ENCODE measurements at places on chromosomes 7 and 10.

- no peak for DNase-seq
Measured at GRCh38 chr10:48463318-48464003, 141.4 kb downstream of the ARHGAP22 start.

DNA sequence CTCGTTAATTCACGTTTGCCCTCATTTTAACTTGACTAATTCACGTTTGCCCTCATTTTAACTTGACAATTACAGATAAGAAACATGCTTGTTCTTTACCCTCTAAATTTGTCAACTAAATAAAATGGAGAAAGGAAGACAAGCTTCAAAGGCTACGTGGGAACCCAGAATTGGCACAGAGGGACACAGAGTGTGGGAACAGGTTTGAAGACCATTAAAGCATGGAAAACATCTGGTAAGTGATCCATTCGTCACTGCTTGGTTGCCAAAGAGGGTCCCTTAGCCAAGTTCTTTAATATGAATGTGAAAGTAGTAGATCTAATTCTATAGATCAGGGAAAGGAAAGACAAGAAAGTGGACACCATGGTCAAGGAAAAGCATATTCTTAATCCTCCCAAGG, 57.2 kb downstream of the ITIH5 start:
- DNase-seq: no peak

GRCh38 chr7:4015996-4016395, 666.1 kb upstream of the FOXK1 start:
- DNase-seq: no peak

- no peak for DNase-seq
Measured at GRCh38 chr10:56624082-56624481, 263.0 kb upstream of the ZWINT start.

- DNase-seq: no peak
Measured at GRCh38 chr10:72736176-72736827, 44.4 kb downstream of the MCU start.

DNA sequence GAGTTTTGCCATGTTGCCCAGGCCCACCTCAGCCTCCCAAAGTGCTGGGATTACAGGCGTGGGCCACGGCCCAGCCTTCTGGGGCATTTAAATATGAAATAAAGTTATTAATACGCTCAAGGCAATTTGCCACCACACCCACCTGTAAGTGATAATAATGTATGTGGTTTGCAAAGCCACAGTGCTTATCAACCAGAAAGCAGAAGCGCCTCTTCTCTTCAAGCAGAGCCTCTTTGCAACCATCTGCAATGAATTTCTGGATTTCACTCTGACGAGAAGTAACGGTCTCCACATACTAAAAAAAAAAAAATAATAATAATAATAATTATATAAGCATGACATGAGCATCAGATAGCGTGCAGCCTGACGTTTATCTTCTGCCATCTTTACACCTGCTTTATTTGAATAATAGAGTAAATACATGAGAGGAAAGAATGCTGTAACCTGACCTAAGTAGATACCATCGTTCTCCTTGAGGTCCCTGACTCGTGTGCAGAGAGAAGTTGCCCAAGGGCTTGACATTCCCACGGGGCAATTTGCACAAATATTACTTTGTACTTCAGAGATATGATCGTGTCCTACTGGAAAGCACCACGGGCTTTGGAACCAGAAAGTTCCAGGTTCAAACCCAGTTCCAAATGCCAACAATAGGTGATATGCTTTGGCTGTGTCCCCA, 34.0 kb downstream of the BRI3 start:
- no peak for DNase-seq

Measured in activated naive CD4-positive, alpha-beta T cell treated with anti-CD3 and anti-CD28 coated beads, Interleukin-2, amount 50 U/mL, for 16 hours (primary cell).